A673 (cell line): ENCODE measurements at places on chromosomes 13 and 19. TPM values are rescaled to one million over a fixed set of nuclear protein-coding genes. Genes with fewer than 3 reads are reported as not detected.

DNA sequence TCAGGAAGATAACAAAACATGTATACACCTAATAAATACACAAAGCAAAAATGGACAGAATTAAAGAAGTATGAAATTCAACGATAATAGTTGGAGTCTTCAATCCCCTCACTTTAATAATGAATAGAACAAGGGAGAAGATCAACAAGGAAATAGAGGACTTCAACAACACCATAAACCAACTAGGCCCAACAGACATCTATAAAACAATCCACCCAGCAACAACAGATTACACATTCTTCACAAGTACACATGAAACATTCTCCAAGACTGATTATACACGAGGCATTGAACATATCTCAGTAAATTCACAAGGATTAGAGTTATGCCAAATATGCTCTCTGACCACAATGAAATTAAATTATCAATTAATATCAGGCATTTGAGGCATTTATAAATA is 185.5 kb upstream of the NBEA start:
- no peaks in the 10 kb centered on the region for H3K36me3 ChIP-seq
- no peak overlapping the region for H3K4me3 ChIP-seq
- H3K27ac ChIP-seq, result no peak overlapping the region
- H3K27me3 ChIP-seq, result no peaks in the 10 kb centered on the region
- no peak for DNase-seq
- no peaks in the 10 kb centered on the region for H3K4me1 ChIP-seq

- H3K4me3 ChIP-seq, result no peak overlapping the region
- H3K4me1 ChIP-seq, result peaks cover 15% of the 10 kb centered on the region
These were observed 38.3 kb downstream of the DNAJC15 start for GRCh38 chr13:43061496-43062280.

- no peaks in the 10 kb centered on the region for H3K4me1 ChIP-seq
- no peak overlapping the region for H3K27ac ChIP-seq
- H3K27me3 ChIP-seq, result no peaks in the 10 kb centered on the region
- no peak overlapping the region for H3K4me3 ChIP-seq
These were observed 43.9 kb downstream of the RAB20 start for GRCh38 chr13:110517505-110518225.

- no peaks in the 10 kb centered on the region for H3K27me3 ChIP-seq
- H3K27ac ChIP-seq, result no peak overlapping the region
- DNase-seq, result no peak
- no peaks in the 10 kb centered on the region for H3K4me1 ChIP-seq
These were observed 197.1 kb downstream of the ITGBL1 start for GRCh38 chr13:101649488-101650126.

DNA sequence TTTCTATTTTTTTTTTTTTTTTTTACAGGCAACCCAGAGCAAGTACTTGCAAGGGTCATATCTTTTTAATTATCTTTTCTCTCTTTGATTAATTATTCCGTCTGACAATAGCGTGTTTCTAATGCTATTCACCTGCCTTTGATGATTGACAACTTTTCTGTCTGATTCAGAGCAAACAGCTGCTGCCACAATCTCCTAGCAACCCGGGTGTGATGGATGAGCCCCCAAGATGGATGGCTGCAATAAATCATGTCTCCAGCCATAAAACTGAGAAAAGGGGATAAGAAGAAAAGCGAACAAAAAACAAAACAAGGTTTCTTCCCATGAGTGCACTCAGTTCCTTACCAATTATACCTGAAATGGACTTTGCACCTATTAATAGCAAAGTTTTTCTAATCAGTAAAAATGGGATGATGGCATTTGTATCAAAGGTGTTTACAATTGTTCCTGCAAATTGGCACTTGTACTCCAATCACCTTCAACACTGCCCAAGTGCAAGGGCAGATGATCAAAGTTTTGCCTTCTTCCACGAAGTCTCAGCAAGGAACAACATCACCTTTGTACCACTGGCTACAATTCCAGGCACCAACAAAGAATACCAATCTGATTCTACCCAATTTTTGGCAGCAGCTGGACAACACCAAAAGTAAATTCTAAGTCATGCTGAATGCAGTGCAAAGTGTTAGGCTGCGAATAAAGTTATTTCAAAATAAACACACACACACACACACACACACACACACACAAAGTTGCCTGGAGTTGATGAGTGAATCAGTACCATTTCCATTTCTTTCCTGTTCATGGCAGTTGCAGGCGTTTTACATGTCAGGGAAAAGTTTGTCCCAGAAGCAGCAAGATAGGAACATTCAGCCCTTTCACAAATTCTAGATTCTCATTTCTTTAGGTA is 12.0 kb downstream of the TSHZ3 start:
- peaks cover 35% of the 10 kb centered on the region for H3K4me1 ChIP-seq
- no peak overlapping the region for H3K4me3 ChIP-seq
- H3K36me3 ChIP-seq, result no peaks in the 10 kb centered on the region
- H3K27me3 ChIP-seq, result no peaks in the 10 kb centered on the region

DNA sequence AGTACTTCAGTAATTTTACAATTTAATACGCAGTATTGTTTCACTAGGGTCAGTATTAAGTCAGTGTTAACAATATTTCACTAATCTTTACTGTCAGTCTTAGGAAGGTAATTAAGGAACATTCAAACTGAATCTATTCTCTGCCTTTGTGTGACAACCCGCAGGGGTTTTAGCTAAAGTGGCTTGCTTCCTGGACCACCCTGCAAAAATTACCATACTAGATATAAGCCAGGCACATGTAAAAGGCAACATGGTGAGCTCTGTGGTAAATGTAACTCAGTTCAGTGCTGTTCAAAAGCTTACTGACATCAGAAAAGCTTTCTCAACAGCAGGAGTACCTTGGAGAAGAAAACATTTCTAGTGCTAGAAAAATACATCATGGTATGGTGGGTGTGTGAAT is 116.7 kb downstream of the FREM2 start:
- H3K27me3 ChIP-seq, result no peaks in the 10 kb centered on the region
- peak overlapping the region; percentile 8 for H3K4me3 ChIP-seq
- H3K27ac ChIP-seq, result peak overlapping the region; percentile 43
- peak; percentile 94 for DNase-seq

GRCh38 chr13:102724923-102725322 is 30.1 kb upstream of the METTL21C start:
- H3K36me3 ChIP-seq, result no peaks in the 10 kb centered on the region
- peaks cover 3% of the 10 kb centered on the region for H3K4me1 ChIP-seq
- H3K27me3 ChIP-seq, result no peaks in the 10 kb centered on the region

GRCh38 chr13:103615771-103616170 is 549.6 kb upstream of the SLC10A2 start:
- peaks cover 14% of the 10 kb centered on the region for H3K27me3 ChIP-seq
- no peak for DNase-seq
- H3K4me1 ChIP-seq, result no peaks in the 10 kb centered on the region
- H3K4me3 ChIP-seq, result no peak overlapping the region
- H3K27ac ChIP-seq, result no peak overlapping the region

- H3K4me3 ChIP-seq, result no peak overlapping the region
- DNase-seq, result no peak
- no peak overlapping the region for H3K27ac ChIP-seq
- no peaks in the 10 kb centered on the region for H3K4me1 ChIP-seq
These were observed 60.0 kb downstream of the ZNF627 start for GRCh38 chr19:11657307-11657706.

DNA sequence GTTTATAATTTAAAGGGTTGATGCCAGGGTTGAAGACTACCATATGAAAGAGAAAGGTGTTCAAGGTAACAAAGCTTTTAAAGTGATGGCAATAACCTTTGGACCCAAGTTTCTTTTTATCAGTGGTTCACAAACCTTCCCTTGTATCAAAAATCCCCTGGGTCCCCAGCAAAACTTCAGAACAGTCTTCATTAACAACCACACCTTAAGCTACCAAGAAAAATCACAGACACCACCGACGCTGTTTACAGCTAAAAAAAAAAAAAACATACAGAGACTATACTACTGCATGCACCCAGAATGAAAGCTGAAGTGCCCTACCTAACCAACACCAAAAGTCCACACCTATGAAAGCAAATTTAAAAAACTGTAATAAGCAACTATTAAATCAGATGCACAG is 13.4 kb downstream of the CNMD start:
- H3K27me3 ChIP-seq, result no peaks in the 10 kb centered on the region
- no peak overlapping the region for H3K27ac ChIP-seq
- H3K36me3 ChIP-seq, result no peaks in the 10 kb centered on the region
- no peaks in the 10 kb centered on the region for H3K4me1 ChIP-seq
- no peak for DNase-seq
- H3K4me3 ChIP-seq, result no peak overlapping the region

DNA sequence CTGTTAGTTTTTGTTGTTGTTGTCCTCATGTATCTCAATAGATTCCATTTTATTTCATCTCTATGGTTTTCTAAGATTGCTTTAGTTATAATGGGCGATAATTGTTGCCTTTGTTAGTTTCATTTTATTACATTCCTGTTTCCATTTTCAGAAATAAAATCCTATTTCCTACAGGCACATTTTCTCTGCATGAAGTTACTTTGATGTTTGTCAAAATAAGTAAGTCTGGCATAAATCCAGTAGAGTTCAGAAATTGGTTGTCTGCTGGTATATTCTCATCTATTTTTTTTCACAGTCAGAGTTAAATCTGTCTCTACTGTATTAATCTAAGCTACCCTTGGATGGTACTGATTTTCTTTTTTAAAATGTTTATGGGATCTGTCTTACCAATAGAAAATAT is 204.1 kb downstream of the MYO16 start:
- H3K27ac ChIP-seq, result no peak overlapping the region
- no peaks in the 10 kb centered on the region for H3K4me1 ChIP-seq
- no peaks in the 10 kb centered on the region for H3K27me3 ChIP-seq

DNA sequence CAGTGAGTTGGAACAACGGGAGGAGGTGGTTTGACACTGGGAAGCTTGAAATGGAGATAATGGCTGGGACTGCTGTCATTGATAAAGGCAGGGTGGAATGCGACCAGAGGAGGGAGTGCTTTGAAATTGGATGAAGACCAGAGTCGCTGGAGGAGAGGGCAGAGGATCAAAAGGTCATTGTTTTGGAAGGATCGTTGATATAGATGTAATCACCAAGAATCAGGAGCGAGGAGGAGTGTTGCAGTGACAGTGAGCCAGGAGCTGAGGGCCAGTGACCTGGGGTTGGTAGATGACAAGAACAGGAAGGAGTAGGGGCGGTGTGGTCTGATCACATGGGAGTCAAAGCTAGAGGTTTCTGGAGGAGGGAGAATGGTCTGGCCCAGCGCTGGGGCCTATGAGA is 25.3 kb downstream of the TM9SF2 start:
- no peaks in the 10 kb centered on the region for H3K4me1 ChIP-seq
- no peak overlapping the region for H3K4me3 ChIP-seq
- DNase-seq, result no peak
- H3K27me3 ChIP-seq, result no peaks in the 10 kb centered on the region
- peaks cover 22% of the 10 kb centered on the region for H3K36me3 ChIP-seq
- H3K27ac ChIP-seq, result no peak overlapping the region

Gene SERP2
- 0.69 and 1.5 TPM in 2 replicates for total RNA-seq

Gene FGF22
- total RNA-seq, result 0.19 and 0.57 TPM in 2 replicates

Gene IRGC
- not detected in 2 replicates for total RNA-seq

Gene REEP6
- 4.7 and 6.8 TPM in 2 replicates for total RNA-seq
